ENCODE measurements at places on chromosomes 12 and 14.

- DNase-seq: no peak
Measured at GRCh38 chr12:66746489-66747201, 67.8 kb upstream of the GRIP1 start.

DNA sequence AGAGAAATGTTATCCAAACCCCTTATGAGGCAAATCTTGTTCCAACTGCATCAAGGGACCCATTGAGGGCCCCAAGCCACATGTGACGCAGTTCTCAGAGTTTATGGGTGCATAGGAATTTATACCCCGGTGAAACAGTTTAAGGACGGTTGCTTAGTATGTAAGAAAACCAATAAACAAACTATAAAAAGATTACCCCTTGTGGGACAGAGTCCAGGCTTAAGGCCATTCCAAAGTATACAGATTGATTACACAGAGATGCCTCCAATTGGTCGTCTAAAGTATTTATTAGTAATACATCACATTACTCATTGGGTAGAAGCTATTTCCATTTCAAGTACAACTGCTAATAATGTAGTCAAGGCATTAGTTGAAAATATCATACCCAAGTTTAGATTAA lies 885.0 kb upstream of the MDGA2 start:
- no peak for DNase-seq

DNA sequence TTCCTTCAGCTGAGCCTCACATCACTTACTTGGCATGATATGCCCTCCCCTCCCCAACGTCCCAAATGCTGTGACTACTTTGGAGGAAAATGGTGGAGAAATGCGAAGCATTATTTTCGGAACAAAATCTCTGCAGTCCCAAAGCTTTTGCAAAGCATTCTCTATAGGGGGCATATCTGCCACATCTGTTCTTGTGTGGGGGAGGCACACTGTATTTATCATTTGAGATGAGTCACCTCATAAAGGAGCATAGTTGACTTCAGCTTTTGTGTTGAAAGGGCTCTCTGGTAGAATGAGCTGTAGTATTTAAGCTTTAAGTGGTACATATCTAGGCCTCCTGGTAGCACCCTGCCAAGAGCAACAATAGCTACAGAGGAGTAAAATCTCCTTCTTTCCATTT lies 447.5 kb downstream of the ADAMTS20 start:
- DNase-seq: no peak

- no peak for DNase-seq
Measured at GRCh38 chr12:123676616-123677320, 5.9 kb downstream of the TCTN2 start.

- no peak for DNase-seq
Measured at GRCh38 chr14:31269634-31270195, 62.1 kb upstream of the HECTD1 start.

DNA sequence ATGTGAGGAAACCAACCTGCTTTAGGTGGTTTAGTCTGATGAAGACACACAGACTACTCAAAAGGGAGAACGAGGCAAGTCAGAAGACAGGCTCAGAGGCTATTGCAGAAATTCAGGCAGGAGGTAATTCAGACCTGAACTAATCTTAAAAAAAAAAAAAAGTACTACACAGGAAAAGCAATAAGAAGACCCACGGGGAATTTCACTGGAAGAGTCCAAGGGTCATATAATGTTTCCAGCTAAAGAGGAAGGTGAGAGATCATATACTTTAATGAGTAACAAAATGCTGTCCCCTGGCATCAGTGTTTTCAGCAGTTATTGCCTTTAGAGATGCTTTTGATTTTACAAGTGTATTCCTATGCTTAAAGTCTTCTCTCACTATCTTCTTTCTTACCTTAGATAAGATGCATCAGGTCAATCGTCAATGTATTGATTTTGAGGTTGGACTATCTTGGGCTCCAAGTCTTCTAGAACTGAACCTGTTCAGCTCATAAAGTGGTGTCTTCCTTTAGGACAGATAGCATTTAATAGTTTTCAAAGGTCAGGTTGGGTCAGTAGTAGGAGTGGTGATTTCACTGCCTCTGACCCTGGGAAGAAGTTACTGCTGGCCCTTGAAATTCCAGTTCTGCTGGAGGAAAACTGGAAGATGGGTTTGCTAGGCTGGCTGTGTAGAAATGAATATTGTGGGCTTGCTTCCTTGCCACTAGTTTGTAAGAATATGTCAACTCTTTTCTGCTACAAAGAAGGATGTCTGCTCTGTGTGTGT lies 60.0 kb downstream of the FAR2 start:
- DNase-seq: no peak

- no peak for DNase-seq
Measured at GRCh38 chr12:50387972-50388478, 8.4 kb downstream of the FAM186A start.

- no peak for DNase-seq
Measured at GRCh38 chr12:113894697-113895096, 71.4 kb downstream of the RBM19 start.

GRCh38 chr14:75088566-75089373 lies 19.3 kb downstream of the ZC2HC1C start:
- DNase-seq: peak; percentile 77

DNA sequence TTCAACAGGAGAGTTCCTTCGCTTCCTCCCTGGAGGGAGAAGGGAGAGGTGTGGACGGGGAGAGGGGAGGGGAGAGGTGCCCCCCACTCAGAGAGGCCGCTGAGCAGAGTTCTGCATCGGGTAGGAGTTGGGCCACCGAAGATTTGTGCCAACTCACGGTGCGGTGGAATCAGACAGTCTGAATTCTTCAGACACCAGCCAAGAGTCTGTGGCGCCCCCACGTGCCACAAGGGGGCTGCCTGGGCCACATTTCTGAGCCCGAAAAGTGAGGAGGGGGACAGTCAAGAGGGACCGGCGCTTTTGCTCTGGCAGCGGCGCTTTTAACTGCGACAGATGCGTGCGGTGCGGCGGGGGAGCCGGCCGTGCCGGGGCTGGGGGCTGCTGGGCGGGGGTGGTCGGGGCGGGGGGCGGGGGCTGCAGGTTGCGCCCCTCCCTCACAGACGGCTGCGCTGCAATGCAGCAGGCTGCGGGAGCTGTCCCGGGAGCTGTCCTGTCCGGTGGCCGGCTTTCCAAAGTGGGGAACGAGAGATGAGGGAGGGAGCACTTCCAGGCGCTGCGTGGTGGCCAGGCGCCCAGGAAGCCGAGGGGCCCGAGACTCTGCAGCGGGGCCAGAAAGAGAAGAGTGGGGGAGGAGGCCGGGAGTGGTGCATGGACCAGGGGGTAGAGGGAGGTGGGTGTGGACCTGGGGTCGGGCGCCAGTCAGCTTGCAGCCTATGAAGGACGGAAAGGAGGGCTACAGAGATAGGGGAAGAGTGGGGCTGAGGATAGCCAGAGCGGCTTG lies 975 bp upstream of the RTL1 start:
- DNase-seq: no peak

GRCh38 chr14:95875831-95876760 lies 536 bp upstream of the TUNAR start:
- no peak for DNase-seq

GRCh38 chr12:109222062-109222461 lies 87.0 kb downstream of the FOXN4 start:
- no peak for DNase-seq

DNA sequence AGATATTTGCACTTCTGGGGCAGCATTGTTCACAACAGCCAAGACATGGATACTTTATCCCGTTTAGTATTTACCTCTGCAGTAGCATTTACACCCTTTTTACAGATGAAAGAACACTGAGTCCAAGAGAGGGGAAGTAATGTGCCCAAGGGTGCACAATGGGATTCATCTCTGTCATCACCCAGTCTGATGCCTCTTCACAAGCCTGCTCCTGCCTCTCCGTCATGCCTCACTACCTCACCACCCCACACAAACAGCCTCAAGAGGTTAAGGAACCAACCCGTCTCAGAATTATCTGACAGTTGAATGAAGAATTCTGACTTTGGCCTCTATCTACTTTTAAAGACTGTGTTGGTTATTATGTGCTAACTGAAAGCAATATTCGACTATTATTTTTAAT lies 368.4 kb downstream of the ATP23 start:
- no peak for DNase-seq

- no peak for DNase-seq
Measured at GRCh38 chr14:38207736-38208617, at the start of gene SSTR1. Gene SSTR1, plus strand, starts transcription at chr14:38207904. Its CDS starts 1,486 bp downstream, at chr14:38209390.

- DNase-seq: peak; percentile 51
Measured at GRCh38 chr12:115998119-115998633, 279.3 kb downstream of the MED13L start.

DNA sequence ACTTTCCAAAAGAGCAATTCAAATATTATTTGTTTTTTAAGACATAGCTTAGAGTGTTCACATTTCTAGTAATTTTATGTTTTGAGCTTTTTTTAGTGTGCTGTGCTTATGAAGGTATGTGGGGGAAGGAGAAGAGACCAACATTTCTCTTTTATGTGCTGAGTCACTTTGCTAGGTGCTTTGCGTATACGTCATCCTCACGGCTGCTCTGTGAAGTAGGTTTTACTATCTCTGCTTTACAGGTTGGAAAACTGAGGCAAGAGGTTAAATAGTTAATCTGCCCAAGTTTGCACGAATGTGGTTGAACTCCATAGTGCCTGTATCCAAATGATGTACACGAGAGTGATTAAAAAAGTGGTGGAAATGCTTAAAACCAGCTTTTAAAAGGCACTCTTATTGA lies 75.9 kb downstream of the AEBP2 start:
- DNase-seq: no peak

- no peak for DNase-seq
Measured at GRCh38 chr12:132066345-132066685, 77.8 kb downstream of the DDX51 start.

- DNase-seq: no peak
Measured at GRCh38 chr14:68679746-68680467, 113.0 kb downstream of the ZFP36L1 start.

DNA sequence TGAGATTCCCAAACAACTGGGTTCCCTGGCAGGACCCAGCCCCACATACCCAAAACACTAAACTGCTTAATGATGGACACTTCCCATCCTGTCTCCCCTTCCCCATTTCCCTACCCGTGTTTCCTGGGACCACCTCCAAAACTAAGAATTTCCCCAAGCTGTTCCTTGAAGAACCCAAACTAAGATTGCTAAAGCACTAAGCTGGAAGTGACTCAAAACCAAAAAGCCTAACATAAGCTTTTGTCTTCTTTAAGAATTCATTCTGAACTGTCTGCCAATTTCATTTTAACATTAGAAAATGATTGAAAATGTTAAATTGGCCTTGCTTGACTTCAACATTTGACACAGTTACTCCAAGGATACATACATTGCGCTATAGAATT lies 29.5 kb upstream of the STAB2 start:
- no peak for DNase-seq

- DNase-seq: no peak
Measured at GRCh38 chr14:64387232-64387781, 846 bp upstream of the MTHFD1 start.

DNA sequence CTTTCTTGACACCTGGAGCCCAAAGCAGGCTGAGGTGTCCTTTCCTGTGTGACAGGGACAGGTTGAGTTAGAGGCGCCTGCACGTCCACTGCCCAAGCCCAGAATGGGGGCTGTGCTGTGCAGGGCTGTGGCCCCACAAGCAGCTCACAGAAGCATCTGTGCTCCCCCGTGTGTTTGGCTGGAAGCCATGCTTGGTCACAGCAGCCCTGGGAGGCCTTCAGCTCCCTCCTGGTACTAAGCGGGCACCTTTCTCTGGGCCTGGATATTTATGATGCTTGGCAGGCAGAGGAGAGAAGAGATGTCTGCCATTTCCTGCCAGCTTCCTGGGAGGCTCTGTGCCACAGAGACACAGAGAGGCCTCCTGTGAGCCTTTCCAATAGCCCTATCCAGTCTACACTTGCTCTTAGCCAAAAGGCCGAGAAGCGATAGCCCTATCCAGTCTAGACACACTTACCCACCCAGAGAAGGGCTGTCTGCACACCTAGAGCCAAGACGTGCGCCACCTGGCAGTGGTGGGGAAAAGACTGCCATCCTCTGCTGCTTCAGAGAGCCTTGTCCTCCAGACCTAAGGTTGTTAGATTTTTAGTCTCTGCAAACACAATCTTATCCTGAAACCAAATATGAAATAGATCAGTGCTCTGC lies 117.4 kb downstream of the GCH1 start:
- no peak for DNase-seq

- DNase-seq: no peak
Measured at GRCh38 chr12:79648881-79649280, 41.9 kb downstream of the PAWR start.

- no peak for DNase-seq
Measured at GRCh38 chr14:75811136-75811829, 150.2 kb downstream of the TTLL5 start.

DNA sequence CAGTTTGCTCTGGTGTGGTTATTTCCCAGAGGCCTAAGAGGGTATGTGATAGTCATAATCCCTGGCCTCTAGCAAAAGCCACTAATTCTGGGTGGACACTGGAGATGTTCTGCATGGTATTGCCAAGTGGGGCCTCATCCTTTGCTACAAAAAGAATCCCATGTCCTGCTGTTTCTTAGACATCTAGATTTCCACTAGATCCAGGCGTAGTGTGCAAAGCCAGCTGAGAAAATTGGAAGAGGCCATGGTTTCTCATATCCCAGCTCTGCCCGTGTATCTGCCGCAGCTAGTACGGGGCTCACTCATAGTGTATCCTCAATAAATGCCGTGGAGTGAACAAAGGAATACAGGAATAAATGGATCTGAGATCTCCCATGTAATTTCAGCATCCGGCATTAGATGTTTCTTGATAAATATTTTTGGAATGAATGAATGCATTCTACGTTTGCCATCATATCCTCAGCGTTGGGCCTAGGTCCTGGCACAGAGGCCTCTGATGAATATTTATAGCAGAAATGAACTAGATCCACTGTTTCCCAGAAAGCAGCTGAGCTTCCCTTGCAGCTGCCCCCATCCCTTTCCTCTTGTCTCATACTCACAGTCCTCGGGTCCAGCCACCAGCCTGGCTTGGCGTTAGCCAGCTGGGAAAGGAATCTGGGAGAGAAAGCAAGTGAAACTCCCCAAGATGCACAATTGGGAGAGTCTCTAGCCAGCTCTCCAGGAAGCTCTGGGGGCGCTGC lies 76.3 kb upstream of the NOS1 start:
- DNase-seq: no peak

- no peak for DNase-seq
Measured at GRCh38 chr12:53173085-53173715, 7.3 kb upstream of the ZNF740 start.

DNA sequence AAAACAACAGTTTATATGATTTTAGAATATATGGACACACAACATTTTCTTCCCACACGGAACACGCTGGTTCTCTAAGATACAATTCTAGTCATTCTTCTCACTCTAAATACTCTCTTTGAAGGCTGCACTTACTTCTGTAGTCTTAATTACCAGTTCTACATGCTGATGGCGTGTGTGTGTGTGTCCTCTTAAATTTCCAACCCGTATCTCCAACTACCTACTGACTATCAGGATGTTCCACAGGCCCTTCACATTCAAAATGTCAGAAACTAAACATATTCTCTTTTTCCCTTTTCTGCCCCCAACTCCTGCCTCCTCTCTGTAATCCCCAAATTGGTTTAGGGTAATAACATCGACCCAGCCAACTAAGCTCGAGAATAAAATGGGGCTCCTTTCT lies 75.2 kb downstream of the DUSP16 start:
- DNase-seq: no peak
